ENCODE measurements at places on chromosomes 11 and 22.

- no peak for DNase-seq
Observed at GRCh38 chr11:130915603-130916237, 559 bp downstream of the SNX19 start.

DNA sequence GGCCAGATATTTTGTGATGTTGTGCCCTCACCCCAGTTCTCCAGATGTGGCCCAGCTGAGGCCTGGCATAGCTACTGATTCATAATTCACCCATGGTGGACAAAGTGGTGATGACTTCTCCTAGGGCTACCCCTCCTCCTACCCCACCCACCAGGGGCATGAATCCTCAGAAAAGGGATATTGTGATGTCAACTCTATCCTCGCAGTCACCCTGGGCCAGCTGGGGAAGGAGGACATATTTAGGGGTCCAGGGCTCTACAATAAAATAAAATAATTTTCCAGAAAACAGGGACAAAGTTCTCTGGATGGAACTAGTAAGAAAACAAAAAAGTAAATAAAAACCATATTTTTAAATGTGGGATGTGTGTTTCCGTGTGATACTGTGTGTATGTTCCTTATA, at the start of gene UBQLNL:
UBQLNL (minus strand) TSS at position 101 of the 400 bp plus-strand sequence. CDS start 258 bp downstream, outside the sequence.
- no peak for DNase-seq

DNA sequence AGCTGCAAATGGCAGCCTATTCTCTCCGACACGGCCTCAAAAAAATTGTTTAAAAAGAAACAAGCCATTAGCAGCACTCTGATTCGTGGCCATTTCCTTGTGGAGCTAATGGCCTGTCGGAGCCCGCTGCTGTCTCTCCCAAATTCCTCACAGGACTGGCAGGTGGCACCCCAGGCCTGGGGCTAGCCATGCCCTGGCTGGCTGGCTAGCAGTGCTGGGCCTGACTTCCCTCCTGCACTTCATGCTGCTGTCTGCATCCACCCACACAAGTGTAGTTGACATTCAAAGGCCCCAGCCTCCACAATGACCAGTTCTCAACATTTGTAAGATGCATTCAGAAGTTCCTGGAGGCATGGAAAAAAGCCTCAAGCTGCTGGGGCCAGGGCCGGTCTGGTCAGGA, 61.5 kb downstream of the SMCO4 start:
- DNase-seq: no peak

GRCh38 chr11:44829838-44830237, 103.1 kb downstream of the TSPAN18 start:
- DNase-seq: no peak

All from HFFc6 (cell line).